Ovary (tissue), 10 donors: ENCODE measurements at places on chromosomes 6 and 20.

- DNase-seq, result no peak
These were observed 82.2 kb downstream of the TBXT start for GRCh38 chr6:166085500-166085899.

- no peak for DNase-seq
These were observed 12.2 kb upstream of the SHLD1 start for GRCh38 chr20:5737966-5738365.

DNA sequence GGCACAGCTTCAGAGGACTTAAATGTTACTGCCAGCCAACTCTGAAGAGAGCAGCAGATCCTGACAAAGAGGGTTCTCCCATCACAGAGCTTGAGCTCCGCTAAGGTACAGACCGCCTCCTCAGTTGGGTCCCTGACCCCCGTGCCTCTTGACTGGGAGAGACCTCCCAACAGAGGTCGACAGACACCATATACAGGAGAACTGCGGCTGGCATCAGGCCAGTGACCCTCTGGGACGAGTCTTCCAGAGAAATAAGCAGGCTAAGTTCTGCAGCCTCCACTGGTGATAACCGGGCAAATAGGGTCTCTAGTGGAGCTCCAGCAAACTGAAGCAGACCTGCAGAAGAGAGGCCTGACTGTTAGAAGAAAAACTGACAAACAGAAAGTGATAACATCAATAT is 187.0 kb downstream of the CLVS2 start:
- DNase-seq, result no peak

DNA sequence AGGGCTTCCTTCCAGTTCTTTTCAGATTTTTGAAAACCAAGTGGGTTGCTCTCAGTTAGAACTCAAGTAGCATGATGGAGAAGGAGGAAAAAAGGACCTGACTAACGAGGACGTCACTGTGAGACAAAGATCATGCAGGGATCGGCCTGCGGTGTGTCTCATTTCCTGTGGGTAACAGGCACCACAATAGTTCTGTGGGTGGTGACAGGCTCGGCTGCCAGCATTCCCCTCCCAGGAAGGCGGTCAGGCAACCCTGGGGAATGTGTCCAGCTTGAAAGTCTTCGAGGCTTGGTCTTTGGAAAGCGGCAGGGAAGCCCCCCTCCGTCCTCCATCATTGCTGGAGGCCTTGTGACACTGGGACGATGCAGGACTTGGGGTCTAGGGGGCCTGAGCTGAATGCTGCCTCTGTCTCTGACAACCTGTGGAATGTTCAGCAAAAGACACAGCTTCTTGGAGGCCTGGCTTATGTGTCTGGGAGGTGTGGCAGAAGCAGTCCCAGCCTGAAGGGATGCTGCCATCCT is 121.0 kb downstream of the BCAS1 start:
- DNase-seq, result no peak
